ENCODE measurements at places on chromosomes 7 and 10.
A peak's percentile ranks its signal among the peaks of the same experiment; 100 is the strongest.

- peak; percentile 53 for DNase-seq
Observed at GRCh38 chr7:17405786-17406185, 107.3 kb downstream of the AHR start.

GRCh38 chr7:84204655-84205054 is 10.1 kb upstream of the SEMA3A start:
- no peak for DNase-seq

- no peak for DNase-seq
Observed at GRCh38 chr7:90605055-90605454, 8.9 kb downstream of the CDK14 start.

DNA sequence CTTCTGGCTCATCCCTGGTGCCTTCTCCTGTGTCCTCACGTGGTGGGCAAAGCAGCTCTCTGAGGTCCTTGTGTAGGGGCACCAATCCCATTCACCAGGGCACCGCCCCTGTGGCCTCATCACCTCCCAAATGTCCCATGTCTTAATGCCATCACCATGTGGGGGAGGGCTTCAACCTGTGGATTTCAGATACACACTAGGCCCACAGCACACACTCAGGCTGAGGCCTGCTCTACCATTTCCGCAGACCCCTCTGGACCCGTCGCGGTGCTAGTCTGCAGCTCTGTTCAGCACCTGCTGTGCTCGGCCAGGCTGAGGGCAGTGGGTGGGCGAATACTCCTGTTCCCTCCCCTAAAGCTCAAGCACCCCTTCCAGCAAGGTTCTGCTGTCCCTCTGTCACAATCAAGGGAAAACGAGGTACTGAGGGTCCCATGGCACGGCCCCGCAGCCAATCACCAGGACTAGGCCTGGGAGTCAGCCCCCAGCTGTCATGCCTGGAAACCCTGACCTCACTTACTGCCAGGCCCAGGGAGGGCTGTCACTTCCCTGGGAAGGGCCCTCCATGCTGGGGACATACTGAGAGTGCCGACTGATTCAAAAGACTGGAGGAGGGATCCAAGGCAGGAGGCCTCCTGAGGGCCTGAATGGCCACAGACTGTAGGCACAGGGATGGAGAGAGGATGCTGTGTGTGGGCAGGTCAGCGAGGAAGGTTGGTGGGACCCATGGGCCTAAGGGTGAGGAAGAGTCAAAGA is 123.8 kb upstream of the RET start:
- DNase-seq, result no peak

DNA sequence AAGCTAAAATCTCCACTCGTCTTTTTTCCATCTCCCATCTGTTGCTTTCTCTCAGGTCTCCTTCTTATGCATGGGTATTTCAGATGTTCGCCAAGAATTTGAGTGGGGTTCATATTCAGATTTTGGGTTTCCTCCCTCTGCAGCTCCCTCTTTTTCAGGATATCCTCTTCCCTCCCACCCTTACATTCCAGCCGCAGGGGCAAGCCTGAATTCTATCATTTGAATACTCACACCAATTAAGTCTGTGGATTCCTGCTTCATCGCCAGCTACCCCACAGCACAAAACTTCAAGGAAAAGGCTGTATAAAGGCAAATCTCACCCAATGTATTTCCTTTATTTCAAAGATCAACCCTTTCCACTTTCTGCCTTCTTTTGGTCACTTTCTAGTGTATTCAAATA is 41.6 kb upstream of the FOXI2 start:
- DNase-seq, result no peak

- no peak for DNase-seq
Observed at GRCh38 chr7:45140827-45141226, 16.8 kb upstream of the RAMP3 start.

- no peak for DNase-seq
Observed at GRCh38 chr7:34552502-34552901, 105.5 kb upstream of the NPSR1 start.

DNA sequence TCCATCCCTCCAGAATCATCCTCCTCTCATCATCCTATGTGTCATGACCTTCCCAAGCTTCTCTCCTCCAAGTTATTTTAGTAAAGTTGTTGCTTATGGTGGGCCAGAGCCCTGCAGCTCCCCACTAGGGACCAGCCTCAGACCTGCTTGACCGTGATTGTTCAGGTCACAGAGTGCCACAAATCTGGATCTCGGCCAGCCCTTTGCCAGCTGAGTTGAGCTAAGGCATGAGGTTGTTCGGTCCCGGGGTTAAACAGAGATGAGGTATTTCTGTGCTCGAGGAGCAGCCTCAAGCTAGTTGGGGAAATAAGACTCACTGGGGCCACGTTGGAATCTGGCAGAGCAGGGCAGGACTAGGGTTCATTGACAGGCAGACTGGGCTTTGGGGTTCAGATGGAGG is 66.3 kb upstream of the PPIF start:
- no peak for DNase-seq

GRCh38 chr7:55108818-55109217 is 90.0 kb downstream of the EGFR start:
- no peak for DNase-seq

GRCh38 chr7:133702078-133702477 is 425.1 kb upstream of the LRGUK start:
- DNase-seq, result no peak

DNA sequence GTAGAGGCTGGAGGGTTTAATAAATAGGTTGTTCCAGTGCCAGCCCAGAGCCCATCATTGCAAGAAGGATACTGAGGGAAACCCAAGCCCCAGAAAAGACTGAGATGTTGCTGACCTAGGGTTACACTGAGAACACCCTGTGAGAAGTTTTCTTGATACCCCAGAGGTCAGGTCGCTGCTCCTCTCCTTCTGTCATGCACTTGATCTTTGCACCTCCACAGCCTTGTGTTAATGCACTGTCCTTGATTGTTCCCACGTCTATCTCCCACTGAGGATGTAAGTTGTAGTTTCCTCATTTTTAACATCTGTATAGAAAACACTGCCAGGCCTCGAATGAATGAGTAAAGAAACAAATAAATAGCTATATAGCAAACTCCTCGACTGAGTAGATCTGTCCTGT is 195.3 kb upstream of the AHR start:
- DNase-seq, result no peak

DNA sequence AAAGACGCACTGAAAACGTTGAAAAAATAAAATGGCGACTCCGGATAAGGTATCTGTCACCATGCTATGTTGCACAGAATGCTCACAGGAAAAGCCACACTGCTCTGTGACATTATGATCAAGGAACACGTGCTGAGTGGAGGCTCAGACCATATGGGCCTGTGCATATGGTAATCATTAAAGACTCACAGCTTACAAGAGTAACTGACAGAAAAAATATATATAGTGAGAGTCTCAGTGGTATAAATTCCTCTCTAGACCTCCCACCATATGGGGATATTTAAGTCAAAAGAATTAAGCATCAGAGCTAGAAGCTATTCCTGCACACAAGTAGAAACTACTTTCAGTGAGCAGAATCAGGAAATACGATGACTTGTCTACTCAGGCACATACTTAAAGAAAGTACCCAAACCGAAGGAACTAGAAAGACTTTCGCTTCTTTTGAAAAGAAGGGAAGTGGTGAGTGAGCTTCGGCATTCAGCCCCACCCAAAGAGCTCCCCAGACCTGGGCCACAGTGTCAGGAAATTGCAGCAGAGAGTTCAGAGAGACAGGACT is 65.1 kb upstream of the MPP7 start:
- DNase-seq, result no peak

- DNase-seq, result peak; percentile 69
Observed at GRCh38 chr10:80500572-80501380, 36.9 kb upstream of the SH2D4B start.

DNA sequence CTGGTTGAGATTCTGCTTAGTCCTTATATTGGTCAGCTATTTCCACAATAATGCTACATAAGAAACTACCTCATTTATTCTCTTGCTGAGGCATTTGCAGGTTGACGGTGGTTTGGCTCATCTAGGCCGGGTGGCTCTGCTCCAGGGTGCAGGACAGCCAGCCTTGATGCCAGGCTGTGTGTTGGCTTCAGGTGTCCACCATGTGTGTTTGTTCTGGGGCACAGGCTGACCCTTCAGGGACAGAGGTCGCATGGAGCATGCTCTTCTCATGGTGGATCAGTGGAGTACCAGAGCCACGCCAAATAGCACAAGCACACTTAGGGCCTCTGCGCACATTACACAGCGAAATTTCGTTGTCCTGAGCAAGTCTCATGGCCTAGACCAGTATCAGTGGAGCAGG is 249.9 kb downstream of the LRMDA start:
- DNase-seq, result no peak

DNA sequence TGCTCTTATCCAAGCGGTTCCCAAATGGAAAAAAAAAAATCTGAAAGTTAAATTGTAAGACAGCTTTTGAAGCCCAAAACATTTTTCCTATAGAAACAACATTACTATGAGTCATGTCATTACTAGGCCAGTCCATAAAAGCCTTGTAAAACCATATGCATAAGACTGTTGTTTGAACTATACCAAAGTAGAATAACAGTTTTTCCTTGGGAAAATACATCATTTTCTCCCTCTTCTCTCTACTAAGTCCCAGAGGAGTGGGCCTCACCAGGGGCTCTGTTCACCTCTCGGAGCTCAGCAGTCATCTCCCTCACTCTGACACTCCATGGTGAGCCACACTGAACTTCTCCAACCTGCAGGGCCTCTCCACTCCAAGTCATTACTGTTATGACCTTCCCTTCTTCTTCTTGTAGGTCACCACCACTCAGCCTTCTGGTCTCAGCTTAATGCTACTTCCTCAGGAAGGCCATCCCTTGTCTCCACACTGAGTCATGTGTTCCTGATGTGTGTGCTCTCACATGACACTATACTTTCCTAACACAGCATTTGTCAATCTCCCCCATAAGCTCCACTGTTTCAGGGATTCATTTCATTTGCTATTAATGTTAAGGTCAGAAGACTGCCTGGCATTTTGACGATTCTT is 32.5 kb downstream of the ZNF438 start:
- peak; percentile 91 for DNase-seq

- no peak for DNase-seq
Observed at GRCh38 chr10:124721330-124722045, 22.7 kb downstream of the FAM53B start.

GRCh38 chr7:8296362-8296659 is 34.3 kb upstream of the ICA1 start:
- no peak for DNase-seq

GRCh38 chr10:95694665-95695064 is 938 bp upstream of the TCTN3 start:
- DNase-seq, result no peak

GRCh38 chr7:151322906-151323305 is 18.7 kb upstream of the NUB1 start:
- no peak for DNase-seq

DNA sequence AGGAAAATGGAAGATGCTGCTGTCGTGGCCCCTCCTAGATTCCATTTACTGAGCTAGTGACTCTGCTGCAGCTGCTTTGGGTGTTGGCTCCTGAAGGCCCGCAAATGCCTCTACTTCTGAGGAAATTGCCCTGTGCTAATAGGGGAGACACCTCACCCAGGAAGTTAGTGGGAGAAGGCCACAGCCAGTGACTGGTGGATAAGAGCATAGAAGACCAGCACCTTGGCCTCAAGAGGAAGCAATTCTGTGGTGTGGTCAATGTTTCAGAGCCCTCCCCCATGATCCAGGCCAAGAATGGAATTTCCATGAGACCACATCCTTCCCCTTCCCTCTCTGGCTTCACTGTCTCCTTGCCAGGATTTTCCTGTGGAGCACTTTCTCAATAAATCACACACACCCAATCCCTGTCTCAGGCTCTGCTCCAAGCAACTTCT is 25.0 kb upstream of the FZD1 start:
- DNase-seq, result peak; percentile 48

DNA sequence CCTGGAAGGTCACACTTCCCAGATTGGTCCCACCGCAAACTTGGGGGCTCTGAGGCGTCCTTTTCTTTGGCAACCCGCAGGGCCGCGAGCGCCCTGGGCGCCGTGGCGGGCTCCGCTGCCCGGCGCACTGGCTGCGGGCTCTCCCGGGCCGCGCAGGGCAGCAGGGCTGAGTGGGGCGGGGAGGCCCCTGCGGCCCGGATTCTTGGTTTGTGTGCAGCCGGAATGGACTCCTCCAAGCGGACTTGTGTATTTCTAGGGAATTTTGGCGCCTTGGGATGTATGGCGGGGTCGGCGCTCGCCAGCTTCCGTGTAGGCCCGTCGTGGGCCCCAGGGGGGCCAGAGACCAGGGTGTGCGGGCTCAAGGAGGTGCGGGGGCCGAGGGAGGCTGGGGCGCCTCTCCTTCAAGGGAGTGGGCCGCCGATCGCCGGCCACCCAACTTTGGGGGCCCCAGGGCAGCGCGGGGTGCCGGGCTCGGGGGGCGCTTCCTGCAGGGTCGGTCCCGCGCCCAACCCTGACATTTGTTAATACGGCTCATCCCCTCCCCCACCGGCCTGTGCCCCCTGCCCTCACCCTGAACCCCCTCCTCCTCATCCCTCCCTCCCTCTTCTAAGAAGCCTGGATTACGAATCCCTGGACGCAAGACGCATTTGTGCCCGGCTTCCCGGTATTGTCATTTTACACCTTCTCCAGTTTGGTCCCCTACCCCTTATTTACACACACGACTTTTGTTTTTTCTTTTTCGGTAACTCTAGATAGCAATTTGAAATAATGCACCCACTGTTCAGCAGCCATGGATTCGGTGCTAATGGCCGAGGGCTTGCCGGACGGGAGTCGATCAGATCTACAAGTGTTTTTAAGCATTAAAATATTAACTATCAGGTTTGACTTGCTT is 2.5 kb downstream of the TCF7L2 start:
- DNase-seq, result no peak

DNA sequence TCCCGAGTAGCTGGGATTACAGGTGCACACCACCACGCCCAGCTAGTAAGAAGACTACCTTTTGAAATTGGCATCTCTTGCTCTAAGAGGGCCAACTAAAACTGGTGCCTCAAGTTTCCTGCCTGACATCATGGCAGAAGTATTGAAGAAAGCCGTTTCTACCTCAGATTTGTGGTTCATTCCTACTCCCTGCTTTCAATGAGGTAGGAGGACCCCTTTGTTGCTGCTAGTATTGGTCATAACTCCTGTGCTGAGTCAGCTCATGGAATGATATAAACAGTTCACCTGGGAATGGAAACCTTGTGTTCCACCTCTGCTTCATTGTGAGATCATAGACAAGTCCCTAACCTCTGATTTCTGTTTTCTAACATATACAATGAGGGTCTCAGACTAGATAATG is 82.8 kb downstream of the CDK6 start:
- DNase-seq, result no peak

- no peak for DNase-seq
Observed at GRCh38 chr7:28815928-28816373, 142.2 kb downstream of the TRIL start.

- DNase-seq, result no peak
Observed at GRCh38 chr10:84521468-84521867, 193.1 kb downstream of the CCSER2 start.

DNA sequence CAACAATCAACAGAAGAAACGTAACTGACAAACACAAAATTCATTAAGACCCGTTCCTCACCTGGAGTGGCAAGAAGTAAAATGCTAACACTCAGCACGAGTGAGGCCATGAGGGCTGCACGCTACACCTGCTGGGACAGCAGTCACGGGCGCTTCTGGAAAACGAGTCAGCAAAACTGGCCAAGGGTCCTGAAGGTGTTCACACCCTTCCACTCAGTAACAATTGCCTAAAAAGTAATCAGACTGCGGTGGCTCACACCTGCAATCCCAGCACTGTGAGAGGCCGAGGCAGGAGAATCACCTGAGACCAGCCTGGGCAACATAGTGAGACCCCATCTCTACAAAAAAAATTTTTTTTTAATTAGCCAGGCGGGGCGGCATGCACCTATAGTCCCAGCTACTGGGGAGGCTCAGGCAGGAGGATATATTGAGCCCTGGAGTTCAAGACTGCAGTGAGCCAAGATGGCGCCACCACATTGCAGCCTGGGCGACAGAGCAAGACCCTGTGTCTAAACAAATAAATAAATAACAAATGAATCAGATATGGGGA is 199.1 kb downstream of the MAD1L1 start:
- no peak for DNase-seq

- DNase-seq, result no peak
Observed at GRCh38 chr10:61978965-61979364, 77.5 kb downstream of the ARID5B start.
